ENCODE measurements at places on chromosomes 2 and 18.

DNA sequence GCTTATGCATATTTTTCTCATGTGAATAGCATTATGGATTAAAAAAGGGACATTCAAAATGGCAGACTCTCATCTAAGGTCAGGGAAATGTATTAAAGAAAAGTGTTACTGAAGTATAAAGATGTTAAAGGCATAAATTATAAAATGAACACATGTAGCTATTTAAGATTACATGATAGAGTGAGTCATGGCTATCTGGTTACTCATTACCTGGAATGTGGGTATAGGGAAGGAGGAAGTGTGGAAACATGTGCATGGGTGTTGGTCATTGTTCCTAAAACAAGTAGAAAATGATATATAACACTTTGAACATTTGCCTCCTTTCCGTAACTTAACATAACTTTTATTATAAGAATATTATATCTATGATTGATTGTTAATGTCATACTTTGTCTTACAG, 66.4 kb downstream of the MYO1B start:
- no peak for DNase-seq

DNA sequence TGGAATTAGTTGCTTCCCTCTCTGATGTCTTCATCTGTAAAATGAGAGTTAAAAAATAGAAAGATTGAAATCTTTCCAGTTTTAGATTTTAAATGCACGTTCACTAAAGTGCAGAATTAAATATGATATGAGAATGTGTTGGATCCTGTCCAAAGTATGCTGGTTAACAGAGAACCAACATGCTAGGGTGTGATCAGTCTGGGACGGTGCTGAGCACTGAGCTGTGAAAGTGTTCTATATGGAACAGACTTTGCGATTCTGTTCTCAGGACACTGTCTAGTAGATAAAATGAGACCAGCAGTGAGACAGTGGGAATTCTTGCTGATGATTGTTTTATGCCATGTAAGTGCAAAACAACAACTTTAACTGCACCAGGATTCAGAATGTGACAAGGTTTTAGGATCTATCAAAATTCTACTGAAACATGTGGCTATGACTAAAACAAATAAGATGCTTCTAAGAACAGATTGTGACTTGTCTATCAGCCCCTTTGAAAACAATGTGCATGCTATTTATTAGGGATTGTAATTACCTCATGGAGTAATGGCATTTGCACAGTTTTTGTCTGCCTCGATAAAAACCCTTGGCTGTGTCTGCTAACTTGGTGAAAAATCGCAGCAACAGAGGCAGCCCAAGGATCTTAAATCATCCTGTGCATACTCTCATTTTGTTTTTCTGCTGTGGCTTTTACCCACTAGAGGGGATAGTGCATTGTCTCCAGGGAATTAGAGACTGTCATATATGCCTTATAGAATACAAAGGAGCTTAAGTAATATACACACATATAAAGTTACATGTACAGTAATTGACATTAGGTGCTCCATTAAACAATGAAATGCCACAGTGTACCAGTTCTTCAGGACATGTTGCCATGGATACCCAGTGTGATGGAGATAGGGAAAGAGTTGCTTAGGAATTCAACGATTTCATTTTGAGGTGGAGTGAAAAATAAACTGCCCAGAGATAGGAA, 55.1 kb downstream of the MAP3K20 start:
- no peak for DNase-seq

DNA sequence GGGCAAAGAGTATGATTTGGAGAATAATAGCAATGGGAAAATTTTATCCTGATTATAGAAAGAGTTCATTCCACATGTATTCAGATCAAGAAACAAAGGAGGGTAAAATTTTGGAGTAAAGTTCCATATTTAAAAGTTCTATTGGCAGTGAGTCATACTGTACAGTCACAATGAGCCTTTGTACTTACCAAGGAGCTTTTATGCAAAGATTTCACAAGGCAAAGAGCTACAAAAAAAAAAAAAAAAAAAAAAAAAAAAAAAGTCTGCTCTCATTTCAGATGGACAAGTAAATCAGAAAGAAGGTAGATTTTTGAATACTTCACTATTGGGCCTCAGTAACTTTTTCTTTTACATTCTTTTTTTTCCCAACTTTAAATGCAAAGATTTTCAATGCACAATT, 1802.2 kb upstream of the PIK3C3 start:
- no peak for DNase-seq

GRCh38 chr2:205885492-205886099, 200.4 kb downstream of the INO80D start:
- no peak for DNase-seq

- DNase-seq: no peak
Measured at GRCh38 chr2:239444626-239445577, 44.1 kb upstream of the HDAC4 start.

GRCh38 chr2:26614216-26615138, 26.7 kb downstream of the CIB4 start:
- DNase-seq: no peak

DNA sequence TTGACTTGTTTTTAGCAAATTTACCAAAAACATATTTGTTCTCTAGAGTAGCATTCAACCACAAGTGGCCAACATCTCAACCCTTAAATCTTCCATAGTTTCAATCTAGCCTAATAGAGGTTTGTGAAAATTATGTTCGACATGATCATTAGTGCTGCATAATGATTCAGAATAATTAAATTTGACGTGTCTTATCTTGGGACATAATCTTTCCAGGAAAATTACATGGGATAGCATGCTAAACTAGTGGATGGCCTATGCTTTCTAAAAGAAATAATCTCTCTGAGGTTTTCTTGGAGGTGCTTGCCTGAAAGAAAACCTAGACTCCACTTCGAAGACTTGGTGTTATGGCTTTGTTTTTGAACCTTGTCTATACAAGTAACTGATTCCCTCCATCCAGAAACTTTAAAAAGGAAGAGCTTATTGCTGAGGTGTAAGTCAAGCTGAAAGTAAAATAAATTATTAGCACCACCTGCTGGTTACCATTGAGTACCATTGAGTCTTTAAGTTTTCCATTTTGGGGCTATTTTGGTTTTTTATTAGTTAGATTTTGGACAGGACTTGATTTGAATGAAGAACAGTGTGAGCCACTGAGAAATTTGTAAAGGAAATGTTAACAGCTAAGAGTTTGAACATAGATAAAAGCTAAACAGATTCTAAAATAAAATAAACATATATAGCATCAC, 32.7 kb downstream of the COX7A2L start:
- no peak for DNase-seq

DNA sequence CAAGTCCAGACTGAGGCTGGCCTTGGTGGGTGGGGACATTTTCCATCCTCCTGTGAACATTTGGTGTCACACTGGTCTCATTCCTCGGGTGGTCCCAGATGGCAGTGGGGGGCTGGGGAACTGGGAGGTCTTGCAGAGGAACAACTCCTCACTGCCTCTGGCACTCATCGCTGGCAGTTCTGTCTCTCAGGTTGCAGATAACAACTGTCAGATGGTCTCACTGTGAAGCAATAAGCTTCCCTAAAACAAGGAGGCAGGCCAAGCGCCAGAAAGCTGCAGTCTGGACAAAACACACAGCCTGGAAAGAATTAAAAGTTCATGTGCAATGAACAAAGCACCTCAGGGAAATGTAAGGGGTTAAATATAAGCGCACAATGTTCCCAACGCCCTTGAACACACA, 78.1 kb downstream of the IRS1 start:
- DNase-seq: no peak
